ENCODE measurements at places on chromosomes 5 and 9. TPM values are rescaled to one million over a fixed set of nuclear protein-coding genes. Genes with fewer than 3 reads are reported as not detected.

DNA sequence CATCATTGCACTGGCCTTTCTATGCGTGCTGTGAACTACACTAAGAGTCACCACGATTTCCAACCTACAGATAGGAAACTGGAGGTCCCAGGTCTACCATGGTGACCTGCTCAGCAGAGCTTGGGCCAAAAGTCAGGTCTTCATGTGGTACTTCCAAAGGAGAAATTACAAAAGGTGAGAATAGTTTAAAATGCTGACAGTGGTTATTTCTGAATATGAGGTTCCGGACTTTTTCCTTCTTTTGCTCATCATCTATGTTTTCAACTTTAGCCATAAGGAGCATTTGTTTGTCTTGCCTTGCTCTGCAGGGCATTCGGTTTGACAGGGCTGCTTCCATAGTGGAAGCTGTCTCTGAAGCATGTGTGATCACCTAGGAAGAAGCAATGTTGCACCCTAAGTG is 282.1 kb upstream of the IRX1 start:
- DNase-seq, result no peak

- no peak for DNase-seq
Measured at GRCh38 chr5:138129347-138129746, 9.9 kb downstream of the NME5 start.

DNA sequence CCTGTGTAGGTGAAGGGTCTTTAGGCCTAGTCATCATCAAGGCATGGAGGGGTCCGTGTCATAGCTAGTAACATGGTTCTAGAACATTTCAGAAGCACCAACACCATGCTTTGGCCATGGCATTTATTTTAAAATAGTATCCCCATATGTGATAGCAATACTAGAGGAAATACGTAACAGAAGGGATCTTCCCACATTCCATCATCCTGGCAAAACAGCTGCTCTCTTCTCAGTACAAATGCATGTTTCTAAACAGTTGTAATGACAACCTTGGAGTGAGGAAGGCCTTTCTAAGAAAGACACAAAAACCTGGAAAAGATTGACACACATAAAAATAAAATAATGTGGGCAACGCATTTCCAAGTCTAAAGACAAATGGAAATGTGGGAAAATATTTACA is 97.6 kb downstream of the GADD45G start:
- DNase-seq, result no peak

- no peak for DNase-seq
Measured at GRCh38 chr5:169013208-169013728, 287.7 kb downstream of the SLIT3 start.

DNA sequence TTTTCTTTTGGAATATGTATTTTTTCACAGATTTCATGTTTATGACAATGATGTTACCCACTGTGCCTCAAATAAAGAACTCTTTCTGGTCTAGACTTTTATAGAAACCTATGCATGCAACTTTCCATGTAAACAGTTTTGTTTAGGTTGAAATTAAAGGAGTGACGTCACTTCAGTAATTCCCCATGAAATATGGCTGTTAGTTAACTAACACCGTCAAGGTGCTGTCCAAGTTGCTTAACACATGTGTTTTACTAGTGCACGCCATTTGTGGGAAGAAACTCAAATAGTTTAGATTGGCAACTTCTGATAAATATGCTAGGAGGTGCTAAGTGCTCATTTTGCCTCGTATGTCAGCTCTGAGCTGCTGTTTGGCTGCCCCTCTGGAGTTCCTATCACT is 102.2 kb downstream of the FBN2 start:
- DNase-seq, result no peak

DNA sequence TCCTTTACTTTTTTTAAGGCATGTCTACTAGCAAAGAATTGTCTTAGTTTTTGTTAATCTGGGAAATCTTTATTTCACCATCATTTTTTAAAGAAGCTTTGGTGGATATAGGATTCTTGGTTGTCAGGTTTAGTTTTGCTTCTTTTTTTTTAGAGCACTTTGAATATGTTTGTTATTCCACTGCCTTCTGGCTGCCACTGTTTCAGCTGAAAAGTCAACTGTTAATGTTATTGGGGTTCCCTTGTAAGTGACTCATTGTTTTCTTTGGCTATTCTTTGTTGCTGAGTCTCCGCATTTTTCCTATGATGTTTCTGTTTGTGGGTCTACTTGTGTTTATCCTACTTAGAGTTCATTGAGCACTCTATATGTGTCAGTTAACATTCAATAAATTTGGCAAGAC is 44.4 kb downstream of the PHAX start:
- DNase-seq, result no peak

BTNL3 gene
- total RNA-seq, result not detected

WDR31 gene
- 1.7 TPM for total RNA-seq
